Stimulated activated CD4-positive, alpha-beta T cell treated with anti-CD3 and anti-CD28 coated beads, TNF-alpha, amount 100 ng/mL, for 24 hours (primary cell): ENCODE measurements at places on chromosomes 6 and 20.

DNA sequence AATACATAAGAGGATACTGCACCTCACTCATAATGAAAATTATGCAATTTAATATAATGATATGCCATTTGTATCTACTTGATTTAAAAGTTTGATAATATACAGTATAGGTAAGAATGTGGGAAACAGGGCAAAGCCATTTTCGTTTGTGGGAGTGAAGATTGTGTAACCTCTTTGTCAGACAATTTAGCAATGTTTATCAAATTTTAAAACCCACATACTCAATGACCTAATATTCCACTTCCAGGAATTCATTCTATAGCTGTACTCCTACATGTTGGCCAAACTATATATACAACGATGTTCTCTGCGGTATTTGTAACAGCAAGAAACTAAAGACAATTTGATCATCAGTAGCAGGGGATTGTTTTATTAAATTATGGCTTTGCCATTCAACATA is 17.8 kb upstream of the FKBP5 start:
- no peak for DNase-seq

- no peak for DNase-seq
Observed at GRCh38 chr6:170250981-170251775, 39.7 kb downstream of the DLL1 start.

GRCh38 chr6:6560909-6561308 is 27.6 kb upstream of the LY86 start:
- DNase-seq, result no peak

- DNase-seq, result no peak
Observed at GRCh38 chr6:143283887-143284645, 166.4 kb downstream of the ADAT2 start.

- no peak for DNase-seq
Observed at GRCh38 chr6:90080876-90081481, 186.7 kb downstream of the GJA10 start.

DNA sequence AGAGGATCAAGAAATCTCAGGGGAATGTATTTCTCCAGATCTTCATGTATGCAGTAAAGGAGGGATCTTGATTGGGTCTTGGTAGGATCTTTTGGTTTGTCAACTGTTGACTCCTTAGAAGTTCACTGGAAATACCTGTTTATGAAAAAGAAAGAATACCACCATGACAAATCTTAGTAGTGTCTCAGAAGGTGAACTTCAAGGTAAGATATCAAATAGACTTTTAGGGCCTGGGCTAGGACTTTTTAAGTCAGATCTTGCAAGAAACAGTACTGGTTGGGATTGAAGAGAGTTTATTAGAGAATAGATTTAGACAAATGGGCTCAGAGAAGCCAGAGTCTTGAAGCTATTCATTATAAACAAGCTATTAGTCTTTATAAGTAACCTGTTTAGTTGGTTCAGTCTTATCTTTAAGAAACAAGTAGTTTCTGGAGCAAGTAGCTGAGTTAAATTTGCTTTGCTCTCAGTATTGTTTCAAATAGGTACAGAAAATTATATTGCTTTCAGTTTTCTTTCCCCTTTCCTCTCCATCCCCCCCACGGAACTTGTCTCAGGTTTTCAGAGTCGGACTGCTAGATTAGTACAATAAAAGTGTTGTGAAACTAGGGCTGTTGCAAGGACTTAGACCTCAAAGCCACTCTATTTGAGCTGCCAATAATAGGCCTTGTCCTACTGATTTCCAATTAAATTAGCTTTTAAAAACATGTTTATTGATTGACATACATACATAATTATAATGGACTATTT is 529.1 kb upstream of the CITED2 start:
- DNase-seq, result no peak

GRCh38 chr6:46022106-46022948 is 6.7 kb upstream of the CLIC5 start:
- no peak for DNase-seq

- no peak for DNase-seq
Observed at GRCh38 chr20:57513199-57513598, 11.7 kb downstream of the CTCFL start.

- DNase-seq, result no peak
Observed at GRCh38 chr20:63241272-63241671, 5.6 kb downstream of the BIRC7 start.

- no peak for DNase-seq
Observed at GRCh38 chr6:31558631-31559500, 11.5 kb downstream of the NFKBIL1 start.

DNA sequence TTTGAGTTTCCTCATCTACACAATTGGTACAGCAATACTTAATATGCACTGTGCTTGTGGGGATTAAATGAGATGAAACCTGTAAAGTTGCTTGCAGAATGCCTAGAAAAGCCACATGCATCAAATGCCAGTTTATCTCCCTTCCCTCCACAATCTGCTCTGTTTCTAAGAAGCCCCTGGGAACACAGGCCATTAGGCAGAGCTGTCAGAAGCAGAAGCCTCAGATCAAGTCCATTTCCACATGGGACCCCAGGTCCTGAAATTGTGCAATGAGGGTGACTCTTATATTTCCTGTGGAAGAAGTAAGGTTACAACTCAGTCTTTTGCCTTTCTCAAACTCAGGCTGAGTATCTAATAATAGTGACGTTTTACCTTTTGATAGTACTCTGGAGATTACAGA is 737.4 kb downstream of the KIF16B start:
- no peak for DNase-seq

- DNase-seq, result no peak
Observed at GRCh38 chr6:109316909-109317308, 65.4 kb downstream of the CD164 start.

DNA sequence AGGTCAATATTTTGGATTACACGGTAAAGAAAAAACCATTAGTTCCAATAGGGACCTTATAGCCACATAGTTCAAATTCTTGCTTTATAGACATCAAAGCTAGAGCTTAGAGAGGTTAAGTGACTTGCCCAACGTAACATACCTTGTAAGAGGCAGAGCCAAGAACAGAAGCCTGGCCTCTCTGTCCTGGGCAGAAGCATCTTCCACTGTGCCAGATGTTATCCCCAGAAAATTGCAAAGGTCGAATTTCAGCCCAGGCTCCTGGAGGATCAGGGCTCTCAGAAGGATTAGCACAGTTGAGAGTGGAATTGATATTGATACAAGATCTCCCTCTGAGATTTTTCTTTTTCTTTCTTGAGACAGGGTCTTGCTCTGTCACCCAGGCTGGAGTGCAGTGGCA is 6.1 kb downstream of the SMIM28 start:
- DNase-seq, result no peak

DNA sequence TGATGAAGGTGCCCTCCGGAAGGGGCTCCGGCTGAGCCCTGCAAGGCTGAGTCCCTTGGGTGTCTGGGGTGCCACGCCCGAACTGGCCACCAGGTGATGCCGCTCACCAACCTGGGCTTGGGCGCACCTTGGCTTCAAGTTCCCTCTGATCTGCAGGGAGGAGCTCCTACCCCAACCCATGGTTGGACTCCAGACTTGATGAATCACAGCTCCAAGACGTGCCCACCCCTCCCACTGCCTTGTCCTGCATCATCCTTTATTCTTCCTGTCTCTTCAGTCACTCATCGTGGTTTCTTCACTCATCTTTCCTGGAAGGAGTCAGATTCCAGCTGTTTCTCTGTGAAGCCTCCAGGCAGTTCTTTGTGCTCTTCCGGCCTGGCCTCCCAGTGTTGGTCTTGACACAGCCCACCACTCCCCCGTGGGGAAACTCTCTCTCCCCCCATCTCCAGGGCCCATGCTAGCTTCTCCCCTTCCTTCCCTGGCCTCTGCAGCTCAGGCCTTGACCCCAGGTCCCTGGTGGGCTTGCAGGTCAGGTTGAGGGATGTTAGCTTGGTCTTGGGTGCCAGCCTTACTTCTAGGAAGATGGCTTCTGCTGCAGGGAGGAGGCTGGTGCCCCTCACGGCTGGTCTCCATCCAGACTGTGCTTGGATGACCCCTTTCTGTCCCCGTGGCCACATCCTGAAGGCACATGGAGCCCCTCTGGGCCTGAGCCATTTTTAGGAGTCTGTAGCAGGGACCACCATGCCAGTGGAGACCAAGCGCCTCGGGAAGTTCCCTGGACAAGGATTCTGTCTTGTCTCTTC is 2.6 kb upstream of the ZBP1 start:
- DNase-seq, result peak; percentile 23

DNA sequence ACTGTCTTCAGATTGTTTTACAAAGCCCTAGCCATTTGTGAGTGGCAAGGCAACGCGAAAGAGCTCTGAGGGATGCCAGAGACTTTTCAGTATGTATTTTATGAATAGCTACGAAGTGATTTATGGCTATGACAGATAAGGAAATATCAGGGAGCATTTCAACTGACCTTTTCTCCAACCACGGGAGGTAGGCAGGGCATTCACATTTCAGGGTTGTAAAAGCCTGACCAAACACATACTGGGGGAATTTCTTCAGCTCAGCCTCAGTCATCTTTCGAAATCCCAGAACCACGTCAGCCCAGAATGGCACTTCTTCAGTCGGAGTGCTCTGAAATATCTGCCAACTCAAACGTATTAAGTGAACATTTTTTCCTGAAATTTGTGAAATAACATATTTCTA is 10.8 kb downstream of the DDO start:
- DNase-seq, result no peak

DNA sequence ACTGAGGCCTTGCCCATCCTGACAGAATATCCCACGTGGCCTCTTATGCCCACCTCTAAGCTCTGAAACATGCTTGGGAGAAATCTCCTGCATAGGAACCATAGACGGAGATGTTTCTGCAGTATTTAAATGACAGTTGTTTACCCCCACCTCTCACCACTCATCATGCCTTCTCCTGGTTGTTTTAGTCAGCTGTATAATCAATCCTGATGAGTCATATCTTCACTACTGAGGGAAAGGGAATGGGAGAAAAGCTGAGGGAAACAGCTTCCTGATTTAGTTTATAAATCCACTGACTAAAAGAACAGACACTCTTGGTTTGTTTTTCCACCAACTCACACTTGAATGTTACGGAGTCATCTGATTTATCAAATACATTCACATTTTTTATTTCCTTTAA is 113.2 kb upstream of the TENT5A start:
- DNase-seq, result no peak

DNA sequence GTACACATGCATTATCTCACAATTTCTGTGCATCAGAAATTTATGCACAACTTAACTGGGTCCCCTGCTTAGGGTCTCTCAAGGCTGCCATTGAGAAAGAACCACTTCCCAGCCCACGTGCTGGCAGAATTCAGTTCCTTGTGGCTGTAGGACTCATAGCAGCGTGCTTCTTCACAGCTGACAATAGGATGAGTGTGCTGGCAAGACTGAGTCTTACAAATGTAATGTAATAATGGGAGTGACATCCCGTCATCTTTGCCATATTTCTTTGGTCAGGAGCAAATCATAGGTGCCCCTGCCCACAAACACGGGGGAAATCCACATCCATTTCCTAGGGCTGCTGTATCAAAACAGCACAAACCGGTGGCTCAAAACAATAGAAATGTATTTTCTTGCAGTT is 77.4 kb downstream of the FIG4 start:
- DNase-seq, result no peak

DNA sequence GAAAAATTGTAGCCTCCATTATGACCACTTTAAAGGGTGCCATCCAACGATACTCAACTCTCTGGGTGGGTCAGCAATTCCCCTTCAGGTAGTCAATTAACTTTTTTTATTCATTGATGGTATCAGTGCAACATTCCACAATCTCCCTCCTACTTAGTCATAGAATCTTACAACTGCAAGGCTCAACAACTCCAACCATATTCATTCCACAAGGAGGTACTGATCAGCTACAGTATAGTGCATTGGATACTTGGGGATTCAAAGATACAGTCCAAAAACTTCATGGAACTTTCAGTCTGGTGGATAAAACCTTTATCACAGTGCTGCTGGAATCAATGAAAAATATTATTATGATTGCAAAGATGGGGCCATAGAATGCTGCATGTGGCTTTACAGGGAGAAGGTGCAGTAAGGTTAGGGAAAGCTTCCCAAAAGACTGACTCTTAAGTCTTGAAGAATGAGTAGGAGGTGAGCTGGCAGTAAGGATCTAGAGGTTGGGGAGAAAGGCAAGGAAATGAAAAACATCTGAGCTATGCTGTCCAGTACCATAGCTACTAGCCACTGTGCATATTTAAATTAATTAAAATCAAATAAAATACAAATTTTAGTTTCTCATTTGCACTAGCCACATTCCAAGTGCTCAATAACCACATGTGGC is 314.7 kb upstream of the PRDM1 start:
- DNase-seq, result no peak

DNA sequence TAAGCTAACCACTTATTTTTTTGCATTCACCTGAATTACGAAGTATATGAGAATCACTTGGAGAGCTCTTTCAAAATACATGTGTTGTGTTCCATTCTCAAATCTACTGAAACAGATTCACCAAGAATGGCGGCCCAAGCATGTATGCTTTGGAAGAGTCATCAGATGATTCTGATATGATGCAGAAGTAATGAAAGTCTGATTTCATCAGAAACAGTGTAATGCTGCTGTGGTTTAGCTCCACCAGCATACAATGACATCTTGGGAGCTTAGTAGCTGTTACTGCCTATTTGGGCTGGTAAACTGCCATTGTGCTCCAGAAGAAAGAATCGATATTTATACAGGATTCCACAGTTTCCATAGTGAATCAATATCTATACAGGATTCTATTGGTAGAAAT is 52.9 kb downstream of the UBR2 start:
- DNase-seq, result no peak
